ENCODE measurements at places on chromosomes 5 and 9.

DNA sequence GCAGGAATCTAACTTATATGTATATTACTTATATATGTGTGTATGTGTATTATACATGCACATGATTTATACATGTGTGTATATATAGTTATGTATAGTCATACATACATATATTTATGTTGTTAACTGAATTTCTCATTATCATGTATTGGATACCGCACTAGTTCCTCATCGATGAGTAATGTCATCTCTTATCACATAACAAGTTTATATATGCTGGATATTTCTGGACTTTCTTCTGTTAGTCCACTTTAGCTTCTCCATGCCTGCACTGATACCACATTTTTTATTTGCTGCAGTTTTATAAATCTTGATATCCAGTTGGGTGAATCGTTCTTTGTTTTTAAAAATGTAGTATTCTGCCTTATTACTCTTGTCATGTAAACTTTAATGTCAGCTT is 50.2 kb downstream of the APC start:
- no peak for DNase-seq

DNA sequence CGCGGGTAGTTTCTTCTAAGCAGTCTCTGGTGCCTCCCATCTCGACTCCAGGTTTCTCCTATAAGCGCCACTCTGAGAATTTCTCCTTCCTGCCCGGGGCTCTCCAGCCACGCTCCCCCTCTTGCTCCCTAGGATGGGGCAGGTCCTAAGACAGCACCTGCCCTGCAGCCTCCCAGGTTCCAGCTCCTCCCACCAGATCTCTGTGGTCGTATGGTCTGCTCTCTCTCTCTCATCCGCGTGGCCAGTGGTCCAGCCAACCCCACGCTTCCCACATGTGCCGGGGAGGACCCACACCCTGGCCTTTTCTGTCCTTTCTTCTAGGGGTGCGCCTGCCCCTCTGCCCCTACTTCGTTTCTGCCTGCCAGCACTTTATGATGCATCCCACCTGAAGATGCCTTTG is 40.5 kb downstream of the MVB12B start:
- no peak for DNase-seq

GRCh38 chr5:14357851-14358250 is 214.7 kb downstream of the TRIO start:
- DNase-seq, result no peak

DNA sequence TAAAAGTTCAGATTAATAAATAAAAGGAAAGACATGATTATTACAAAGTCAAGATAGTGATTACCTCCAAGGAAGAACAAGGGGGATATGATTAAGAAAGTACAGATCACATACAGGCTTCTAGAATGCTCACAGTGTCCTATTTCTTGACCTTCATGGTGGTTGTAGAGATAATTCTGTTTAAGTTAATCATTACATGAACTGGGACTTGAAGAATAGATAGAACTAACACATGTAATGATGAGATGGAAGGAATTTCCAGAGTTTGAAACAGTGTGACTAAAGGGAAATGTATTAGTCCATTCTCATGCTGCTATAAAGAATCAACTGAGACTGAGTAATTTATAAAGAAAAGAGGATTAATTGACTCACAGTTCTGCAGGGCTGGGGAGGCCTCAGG is 72.7 kb downstream of the LURAP1L start:
- no peak for DNase-seq

- no peak for DNase-seq
Measured at GRCh38 chr9:14326264-14326826, 12.4 kb upstream of the NFIB start.

DNA sequence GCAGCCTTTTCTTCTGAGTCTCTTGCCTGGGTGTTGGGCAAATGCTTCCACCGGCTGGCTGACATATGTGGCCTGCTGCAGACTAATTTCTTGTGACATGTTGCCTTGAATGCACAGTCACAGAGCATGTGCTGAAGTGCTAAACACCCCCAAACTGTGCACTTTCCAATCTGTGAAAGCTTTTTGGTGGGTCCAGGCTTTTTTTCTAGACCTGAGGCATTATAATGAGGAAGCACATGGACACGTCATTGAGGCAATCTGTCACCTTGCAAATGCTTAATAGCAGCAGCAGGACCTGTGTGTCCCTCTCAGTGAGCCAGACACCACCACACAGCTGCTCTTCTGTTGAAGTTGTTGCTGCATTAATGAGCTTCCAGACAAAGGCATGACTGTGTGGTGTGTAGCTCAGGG is 274.7 kb downstream of the ELAVL2 start:
- no peak for DNase-seq

GRCh38 chr5:161545344-161546094 is 1.0 kb downstream of the GABRB2 start:
- no peak for DNase-seq

DNA sequence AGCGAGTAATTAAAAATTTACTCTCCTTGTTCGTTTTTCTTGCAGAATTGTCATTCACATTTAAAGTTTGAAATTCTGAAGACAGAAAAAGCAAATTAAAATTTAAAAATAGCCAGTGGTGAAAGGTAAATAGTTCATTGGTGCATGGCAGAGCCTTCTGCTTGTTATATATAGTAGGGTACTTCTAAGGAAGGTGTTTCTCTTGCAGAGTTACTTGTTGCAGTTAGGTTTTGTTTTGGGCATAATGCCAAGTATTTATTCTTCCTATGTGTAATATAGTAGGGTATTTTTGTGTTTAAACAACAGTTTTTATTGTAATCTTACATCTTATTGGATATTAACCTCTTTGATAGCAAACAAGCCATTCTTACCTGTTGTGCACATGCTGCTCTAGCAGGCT is 179.4 kb downstream of the KDM4C start:
- DNase-seq, result no peak

Measured in NCI-H1048 (cell line).